Uterus (tissue), 4 donors: ENCODE measurements at places on chromosomes 4 and X. TPM values are rescaled to one million over a fixed set of nuclear protein-coding genes. Genes with fewer than 3 reads are reported as not detected.

SPARCL1 gene
- 1,025 TPM for total RNA-seq

PGRMC2 gene
- total RNA-seq = 47.6 TPM

CFP gene
- total RNA-seq = not detected

NMU gene
- total RNA-seq = not detected

FAM149A gene
- 18.5 TPM for total RNA-seq

ASB5 gene
- 0.37 TPM for total RNA-seq

TMSB15C gene
- 20.3 TPM for total RNA-seq

IL21 gene
- not detected for total RNA-seq

DNA sequence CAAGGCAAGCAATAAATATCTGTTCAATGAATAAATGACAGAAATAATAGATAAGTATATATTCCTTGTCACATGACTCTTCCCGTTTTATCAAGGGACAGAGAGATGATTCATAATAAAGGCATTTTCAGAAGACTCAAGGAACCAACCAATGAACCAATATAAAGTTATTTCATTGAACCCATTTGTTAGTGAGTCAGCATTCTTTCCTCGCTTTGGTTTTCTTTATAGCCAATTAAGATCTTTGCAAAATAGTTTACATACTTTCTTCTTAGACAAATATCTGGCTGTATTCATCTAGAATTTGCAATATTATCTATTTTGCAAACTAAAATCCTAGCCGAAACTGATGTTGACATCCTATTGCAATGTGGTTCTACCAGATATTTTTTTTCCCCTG is 269.4 kb downstream of the IL15 start:
- H3K4me1 ChIP-seq = no peaks in the 10 kb centered on the region
- H3K4me3 ChIP-seq = no peak overlapping the region
- H3K36me3 ChIP-seq = no peaks in the 10 kb centered on the region
- no peaks in the 10 kb centered on the region for H3K27me3 ChIP-seq
- no peak for DNase-seq

DNA sequence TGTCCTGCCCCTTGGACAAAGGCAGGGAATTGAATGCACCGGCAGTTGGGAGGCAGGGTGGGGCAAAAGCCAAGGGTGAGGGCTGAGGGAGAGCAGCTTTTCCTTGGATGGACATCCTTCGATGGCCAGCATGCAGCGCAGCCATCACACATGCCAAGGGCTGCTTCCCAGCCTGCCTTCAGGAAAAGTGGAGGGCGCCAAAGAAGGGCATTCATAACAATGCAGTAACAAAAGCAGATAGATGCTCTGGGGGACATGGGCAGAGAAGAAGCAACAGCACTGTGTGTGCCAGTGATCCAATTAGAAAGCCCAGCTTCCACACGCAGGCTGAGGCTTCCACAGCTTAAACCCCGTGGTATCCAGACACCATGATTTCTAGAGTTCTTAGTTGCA is 71.5 kb downstream of the TSPAN5 start:
- H3K27me3 ChIP-seq = no peaks in the 10 kb centered on the region
- DNase-seq = no peak
- H3K4me3 ChIP-seq = no peak overlapping the region
- H3K36me3 ChIP-seq = no peaks in the 10 kb centered on the region
- H3K27ac ChIP-seq = no peak overlapping the region

- peak overlapping the region; percentile 76 for H3K27ac ChIP-seq
- H3K4me3 ChIP-seq = peak overlapping the region; percentile 67
- no peak for DNase-seq
- no peaks in the 10 kb centered on the region for H3K36me3 ChIP-seq
- no peaks in the 10 kb centered on the region for H3K4me1 ChIP-seq
These were observed 767 bp downstream of the PAQR3 start for GRCh38 chr4:78938474-78938867.

GRCh38 chr4:73682508-73682907 is 57.9 kb upstream of the CXCL8 start:
- no peaks in the 10 kb centered on the region for H3K36me3 ChIP-seq
- H3K4me3 ChIP-seq = no peak overlapping the region
- DNase-seq = no peak
- H3K4me1 ChIP-seq = no peaks in the 10 kb centered on the region
- no peak overlapping the region for H3K27ac ChIP-seq

DNA sequence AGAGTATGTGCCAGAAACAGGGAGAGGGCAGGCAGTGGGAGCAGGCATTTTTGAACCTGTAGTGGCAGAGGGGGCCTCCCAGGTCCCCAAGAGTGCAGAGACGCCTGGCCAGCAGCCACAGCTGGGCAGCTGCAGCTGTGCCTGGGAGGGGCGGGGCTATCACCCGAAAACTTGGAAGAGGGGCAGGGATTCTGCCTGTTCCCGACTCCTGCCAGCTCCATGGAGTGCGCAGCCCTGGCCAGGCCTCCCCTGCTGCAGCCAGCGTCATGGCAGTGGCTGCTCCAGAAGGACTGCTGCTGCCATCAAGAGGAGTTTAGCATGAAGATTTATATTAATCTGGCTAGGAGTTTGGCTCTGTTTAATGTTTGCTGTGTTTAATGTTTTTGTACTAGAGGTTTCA is 532.1 kb upstream of the PITX2 start:
- H3K27ac ChIP-seq = no peak overlapping the region
- no peaks in the 10 kb centered on the region for H3K27me3 ChIP-seq
- DNase-seq = no peak

DNA sequence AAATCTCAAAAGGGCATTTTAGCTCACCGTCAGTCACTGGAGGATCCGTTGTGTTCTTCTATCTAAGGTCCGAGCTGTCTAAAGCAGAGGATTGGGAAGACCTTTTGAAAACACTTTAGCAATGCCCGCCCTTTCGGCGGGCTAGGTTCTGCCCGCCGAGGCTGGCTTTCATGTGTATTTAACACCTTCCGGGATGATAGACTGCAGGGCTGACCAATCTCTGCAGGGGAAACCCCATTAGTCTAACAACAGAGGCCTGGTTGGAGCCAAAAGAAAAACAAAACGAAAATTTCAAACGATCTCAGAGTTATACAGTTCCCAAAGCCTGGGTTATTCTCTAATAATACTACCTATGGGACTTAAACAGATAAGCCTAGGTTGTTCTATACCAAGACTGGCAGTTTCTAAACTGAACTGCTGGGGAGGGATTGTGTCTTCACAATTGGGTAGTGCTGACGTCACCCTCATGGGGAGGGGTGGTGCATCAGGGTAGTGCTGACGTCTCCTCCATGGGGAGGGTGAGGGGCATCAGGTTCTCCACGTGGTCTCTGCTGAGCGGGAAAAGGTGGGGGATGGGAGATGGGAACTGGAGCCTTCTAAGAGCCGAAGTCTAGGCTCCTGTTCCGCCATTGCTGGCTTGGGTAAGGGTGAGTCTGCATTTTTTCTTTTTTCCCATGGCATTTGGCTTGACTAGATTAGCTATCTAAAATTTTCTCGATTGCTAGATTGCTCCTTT is 14.8 kb upstream of the CUL4B start:
- no peak for DNase-seq
- no peak overlapping the region for H3K4me3 ChIP-seq

DNA sequence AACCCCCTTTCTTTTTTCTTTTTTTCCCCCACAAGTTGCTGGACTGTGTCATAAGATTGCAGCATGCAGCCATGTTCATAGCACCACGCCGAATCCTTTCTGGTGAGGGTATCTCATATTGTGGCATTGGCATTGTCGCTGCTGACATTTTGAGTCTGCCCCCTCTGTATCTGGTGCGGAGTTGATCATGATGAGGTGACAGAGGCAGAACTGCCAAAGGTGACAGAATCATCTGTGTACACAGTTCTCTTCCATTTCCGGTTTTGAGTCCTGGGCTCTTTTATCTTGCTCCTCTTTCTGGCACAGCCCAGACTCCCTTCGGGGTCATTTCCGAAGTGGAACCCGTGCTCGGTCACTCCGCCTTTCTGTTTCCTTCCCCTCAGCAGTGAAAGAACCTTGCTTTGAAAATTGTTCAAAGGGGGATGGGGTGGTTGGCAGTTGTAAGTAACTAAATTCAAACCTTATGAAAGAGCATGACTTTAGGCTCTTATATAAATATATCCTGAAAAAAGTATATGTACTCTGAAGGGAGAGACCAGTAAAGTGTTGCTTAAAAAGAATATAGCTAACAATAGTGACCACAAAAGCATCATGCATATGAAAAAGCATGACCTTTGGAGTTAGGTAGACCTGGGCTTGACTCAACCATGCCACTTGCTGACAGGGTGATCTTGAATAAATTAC is 55.0 kb upstream of the BMP2K start:
- DNase-seq = peak; percentile 39
- no peak overlapping the region for H3K4me3 ChIP-seq
- H3K27ac ChIP-seq = peak overlapping the region; percentile 5
- H3K27me3 ChIP-seq = no peaks in the 10 kb centered on the region
- no peaks in the 10 kb centered on the region for H3K4me1 ChIP-seq

- peak; percentile 32 for DNase-seq
- H3K27me3 ChIP-seq = no peaks in the 10 kb centered on the region
- no peaks in the 10 kb centered on the region for H3K4me1 ChIP-seq
- peak overlapping the region; percentile 79 for H3K27ac ChIP-seq
These were observed 807 bp downstream of the PGRMC1 start for GRCh38 chrX:119236623-119237561.

DNA sequence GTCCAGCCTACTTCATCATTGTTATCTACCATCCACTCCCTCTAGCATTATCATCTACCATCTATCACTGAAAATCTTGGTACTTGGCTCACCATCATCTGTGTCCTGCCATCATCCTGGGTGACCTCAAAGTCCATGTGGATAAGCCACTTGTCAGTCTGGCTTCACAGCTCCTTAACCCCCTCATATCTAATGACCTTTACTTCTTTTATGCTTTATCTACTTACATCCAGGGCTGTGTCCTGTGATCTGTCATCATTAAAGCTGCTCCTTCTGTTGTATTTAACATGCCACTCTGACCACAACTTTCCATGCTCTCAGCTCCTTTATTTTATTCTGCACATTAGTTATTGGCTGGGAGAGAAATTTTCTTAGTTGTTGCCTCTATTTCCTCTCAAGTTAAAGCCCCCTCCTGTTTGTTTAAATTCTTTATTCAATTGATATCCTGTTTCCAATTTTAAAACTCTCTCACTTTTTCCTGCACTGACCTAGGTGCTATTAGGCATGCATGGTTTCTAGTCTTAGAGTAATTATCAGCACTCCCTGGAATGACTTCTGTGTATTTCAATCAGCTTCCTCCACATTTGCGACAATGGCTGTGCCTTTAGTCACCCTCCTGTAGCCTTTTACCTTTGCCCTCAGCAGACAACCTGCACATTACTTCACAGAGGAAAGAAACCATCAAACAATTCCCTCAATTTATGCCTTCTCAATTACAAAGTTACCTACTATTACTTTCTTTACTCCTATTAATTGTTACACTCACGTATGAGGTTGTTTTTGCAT is 8.1 kb upstream of the FABP2 start:
- H3K27me3 ChIP-seq = no peaks in the 10 kb centered on the region
- H3K4me1 ChIP-seq = no peaks in the 10 kb centered on the region
- H3K36me3 ChIP-seq = no peaks in the 10 kb centered on the region
- no peak overlapping the region for H3K4me3 ChIP-seq
- DNase-seq = no peak

- no peaks in the 10 kb centered on the region for H3K4me1 ChIP-seq
- DNase-seq = no peak
- H3K4me3 ChIP-seq = no peak overlapping the region
- H3K27ac ChIP-seq = no peak overlapping the region
- no peaks in the 10 kb centered on the region for H3K27me3 ChIP-seq
These were observed 82.8 kb downstream of the CHIC2 start for GRCh38 chr4:53981567-53981966.

GRCh38 chr4:189177130-189177529 is 763.5 kb upstream of the FRG1 start:
- no peak overlapping the region for H3K4me3 ChIP-seq
- no peaks in the 10 kb centered on the region for H3K27me3 ChIP-seq
- no peak for DNase-seq
- H3K4me1 ChIP-seq = no peaks in the 10 kb centered on the region
- no peak overlapping the region for H3K27ac ChIP-seq

- H3K27ac ChIP-seq = no peak overlapping the region
- DNase-seq = no peak
- no peaks in the 10 kb centered on the region for H3K4me1 ChIP-seq
- no peaks in the 10 kb centered on the region for H3K27me3 ChIP-seq
These were observed 10.4 kb upstream of the PORCN start for GRCh38 chrX:48498374-48498809.

DNA sequence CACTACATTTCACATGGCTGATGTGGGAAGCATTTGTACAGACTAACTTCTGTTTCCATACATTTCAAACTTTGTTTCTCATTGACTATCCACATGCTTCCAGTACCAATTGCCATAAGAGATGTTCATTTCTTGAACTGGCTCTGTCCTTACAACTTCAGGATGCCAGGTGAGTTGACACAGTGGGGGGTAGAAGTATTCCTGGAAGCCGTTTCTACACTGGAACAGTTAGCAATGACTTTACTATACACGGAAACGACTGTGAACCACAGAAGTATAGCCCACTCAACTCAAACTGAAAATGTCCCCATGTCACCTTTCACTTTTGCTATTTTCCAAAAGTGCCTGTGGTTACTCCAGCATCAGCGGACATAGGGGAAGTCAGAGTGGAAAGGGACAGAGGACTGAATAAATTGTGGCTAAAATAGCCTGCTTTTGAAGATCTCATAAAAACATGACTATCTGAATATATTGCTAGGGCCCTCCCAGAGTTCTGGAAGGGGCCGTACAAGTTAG is 38.0 kb upstream of the DSPP start:
- no peaks in the 10 kb centered on the region for H3K36me3 ChIP-seq
- H3K4me3 ChIP-seq = no peak overlapping the region
- no peaks in the 10 kb centered on the region for H3K4me1 ChIP-seq
- no peaks in the 10 kb centered on the region for H3K27me3 ChIP-seq
- no peak overlapping the region for H3K27ac ChIP-seq

DNA sequence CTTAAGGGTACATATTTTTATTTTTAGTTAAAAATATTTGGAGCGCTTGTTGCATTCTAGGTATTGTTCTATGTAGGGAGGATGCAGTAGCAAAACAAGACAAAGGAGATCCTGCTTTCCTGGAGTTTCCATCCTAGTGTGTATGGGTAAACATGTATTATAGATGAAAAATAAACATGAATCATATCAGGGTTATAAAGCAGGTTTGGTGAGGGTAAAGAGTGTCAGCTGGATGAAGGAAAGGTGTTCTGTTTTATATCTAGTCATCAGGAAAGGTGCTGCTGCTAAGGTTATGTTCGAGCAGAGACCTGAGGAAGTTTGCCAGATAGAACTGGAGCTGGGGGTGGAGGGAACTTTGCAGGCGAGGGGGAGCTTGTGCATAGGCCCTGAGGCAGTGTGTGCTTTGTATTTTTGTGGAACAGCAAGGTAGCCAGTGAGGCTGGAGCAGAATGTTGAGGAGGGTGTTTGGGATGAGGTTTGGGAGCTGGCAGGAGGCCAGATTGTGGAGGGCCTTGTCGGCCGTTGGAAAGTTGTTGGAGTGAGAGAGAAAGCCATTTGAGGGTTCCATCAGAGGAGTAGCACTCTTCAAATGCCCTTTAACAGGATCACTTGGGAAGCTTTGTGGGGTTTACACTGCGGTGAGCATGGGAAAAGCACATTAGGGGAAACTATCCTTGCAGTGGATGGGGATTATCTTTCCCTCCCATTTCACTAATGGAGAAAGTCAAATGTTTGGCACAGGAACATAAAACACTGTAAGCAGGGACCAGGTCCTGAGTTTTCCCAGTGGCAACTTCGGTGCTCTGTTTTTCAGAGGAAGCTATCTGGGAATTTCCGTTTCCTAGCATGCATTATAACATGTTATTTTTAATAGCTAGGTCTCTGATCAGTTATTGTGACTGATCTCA is 35.9 kb downstream of the AFF1 start:
- H3K27ac ChIP-seq = peak overlapping the region; percentile 17
- H3K27me3 ChIP-seq = no peaks in the 10 kb centered on the region
- H3K36me3 ChIP-seq = no peaks in the 10 kb centered on the region
- H3K4me3 ChIP-seq = no peak overlapping the region
- H3K4me1 ChIP-seq = no peaks in the 10 kb centered on the region

GRCh38 chr4:6331018-6331417 is 61.4 kb downstream of the WFS1 start:
- no peak overlapping the region for H3K4me3 ChIP-seq
- H3K4me1 ChIP-seq = no peaks in the 10 kb centered on the region
- no peak for DNase-seq
- no peaks in the 10 kb centered on the region for H3K36me3 ChIP-seq
